ENCODE measurements at places on chromosomes 6 and 20. TPM values are rescaled to one million over a fixed set of nuclear protein-coding genes. Genes with fewer than 3 reads are reported as not detected.

Gene BEND3
- total RNA-seq: 3.9 TPM

Gene POPDC3
- 3.4 TPM for total RNA-seq

Gene COL21A1
- 173 TPM for total RNA-seq

Gene C6orf141
- not detected for total RNA-seq

Gene EFHC1
- 18.7 TPM for total RNA-seq

Gene SLC13A3
- 2.8 TPM for total RNA-seq

Gene PAK5
- not detected for total RNA-seq

Gene ADAM33
- total RNA-seq: 13.1 TPM

Gene PRDM13
- total RNA-seq: not detected

Gene GMPR
- total RNA-seq: 11.5 TPM

Gene PGBD1
- total RNA-seq: 8.5 TPM

Gene IPCEF1
- total RNA-seq: not detected

Gene F13A1
- 2.7 TPM for total RNA-seq

Gene RAET1G
- 0.60 TPM for total RNA-seq

Gene TRIM15
- total RNA-seq: not detected

Gene PSORS1C2
- not detected for total RNA-seq

Gene FHL5
- not detected for total RNA-seq

Gene MEI4
- total RNA-seq: not detected

Gene POU3F2
- total RNA-seq: not detected

Gene C20orf144
- 0.17 TPM for total RNA-seq

Gene MYLK2
- 1.3 TPM for total RNA-seq

Gene MLIP
- total RNA-seq: not detected

Gene ACOT13
- 33.1 TPM for total RNA-seq

Gene FKBP1C
- 0.75 TPM for total RNA-seq

Gene DNAH8
- 0.05 TPM for total RNA-seq

Gene IRAK1BP1
- total RNA-seq: 1.3 TPM

Gene CLPSL1
- not detected for total RNA-seq

Gene UNC93A
- not detected for total RNA-seq

Gene EYA2
- total RNA-seq: 0.32 TPM

Gene PEX6
- 17.0 TPM for total RNA-seq

Gene NKX2-2
- not detected for total RNA-seq

Gene MTRF1L
- 17.6 TPM for total RNA-seq

Gene BMP2
- 0.92 TPM for total RNA-seq

Gene CLVS2
- not detected for total RNA-seq

Gene RXRB
- 51.5 TPM for total RNA-seq

Gene FAXC
- 8.0 TPM for total RNA-seq

Gene COX4I2
- total RNA-seq: not detected

Gene MYH7B
- total RNA-seq: 0.30 TPM

Gene SSTR4
- total RNA-seq: not detected

Gene LY6G6C
- not detected for total RNA-seq

Gene GHRH
- not detected for total RNA-seq

Gene LPA
- total RNA-seq: not detected

Gene ZBTB46
- total RNA-seq: 6.0 TPM

Gene BPIFB2
- total RNA-seq: not detected

Gene EIF2S2
- total RNA-seq: 152 TPM

Gene PACRG
- 2.5 TPM for total RNA-seq

Gene SUMO4
- total RNA-seq: 1.5 TPM

Gene CFB
- 3.2 TPM for total RNA-seq

Gene GNMT
- total RNA-seq: not detected

Gene TAAR9
- total RNA-seq: not detected
